Stimulated activated CD4-positive, alpha-beta T cell treated with anti-CD3 and anti-CD28 coated beads, Interleukin-2, amount 100 ng/mL, for 24 hours (primary cell): ENCODE measurements at places on chromosomes 11 and 22.
A peak's percentile ranks its signal among the peaks of the same experiment; 100 is the strongest.

DNA sequence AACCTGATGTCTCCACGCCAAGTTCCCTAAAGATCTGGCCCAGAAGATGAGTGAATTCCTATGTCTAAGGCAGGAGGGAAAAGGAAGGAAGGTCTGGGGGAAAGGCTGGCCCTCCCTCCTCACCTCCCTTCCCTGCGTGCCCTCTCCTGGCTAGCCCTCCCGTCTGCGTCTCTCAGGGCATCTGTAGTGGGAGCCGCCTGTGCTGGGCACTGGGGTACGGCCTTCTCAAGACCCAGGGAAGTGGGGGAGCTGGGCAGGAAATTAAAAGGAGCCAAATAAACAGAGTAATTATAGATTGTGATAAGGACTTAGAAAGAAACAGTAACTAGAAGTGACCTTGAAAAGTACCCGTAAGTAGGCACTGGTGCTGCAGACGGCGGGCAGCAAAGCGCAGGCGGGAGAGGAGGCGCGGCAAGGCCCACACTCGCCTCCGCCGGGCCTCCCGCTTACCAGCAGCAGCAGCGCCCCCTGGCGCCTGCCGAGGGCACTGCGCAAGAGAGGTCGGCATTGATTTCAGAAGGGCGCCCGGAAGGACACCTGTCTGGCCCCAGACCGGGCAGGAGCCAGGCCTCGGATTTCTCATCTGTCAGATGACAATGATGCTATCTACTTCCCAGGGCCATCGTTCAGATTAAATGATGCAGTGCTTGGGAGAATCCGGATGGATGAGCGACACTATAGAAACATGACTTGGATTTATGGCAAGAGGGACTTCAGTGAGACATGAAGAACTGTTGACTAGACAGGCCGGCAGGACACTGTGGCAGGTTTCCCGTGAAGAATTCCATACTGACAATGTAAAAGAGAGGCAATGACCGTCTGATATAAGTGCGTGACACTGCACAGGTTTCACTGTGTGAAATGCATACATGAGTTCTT lies 7.3 kb downstream of the KCNJ1 start:
- DNase-seq: peak; percentile 86

DNA sequence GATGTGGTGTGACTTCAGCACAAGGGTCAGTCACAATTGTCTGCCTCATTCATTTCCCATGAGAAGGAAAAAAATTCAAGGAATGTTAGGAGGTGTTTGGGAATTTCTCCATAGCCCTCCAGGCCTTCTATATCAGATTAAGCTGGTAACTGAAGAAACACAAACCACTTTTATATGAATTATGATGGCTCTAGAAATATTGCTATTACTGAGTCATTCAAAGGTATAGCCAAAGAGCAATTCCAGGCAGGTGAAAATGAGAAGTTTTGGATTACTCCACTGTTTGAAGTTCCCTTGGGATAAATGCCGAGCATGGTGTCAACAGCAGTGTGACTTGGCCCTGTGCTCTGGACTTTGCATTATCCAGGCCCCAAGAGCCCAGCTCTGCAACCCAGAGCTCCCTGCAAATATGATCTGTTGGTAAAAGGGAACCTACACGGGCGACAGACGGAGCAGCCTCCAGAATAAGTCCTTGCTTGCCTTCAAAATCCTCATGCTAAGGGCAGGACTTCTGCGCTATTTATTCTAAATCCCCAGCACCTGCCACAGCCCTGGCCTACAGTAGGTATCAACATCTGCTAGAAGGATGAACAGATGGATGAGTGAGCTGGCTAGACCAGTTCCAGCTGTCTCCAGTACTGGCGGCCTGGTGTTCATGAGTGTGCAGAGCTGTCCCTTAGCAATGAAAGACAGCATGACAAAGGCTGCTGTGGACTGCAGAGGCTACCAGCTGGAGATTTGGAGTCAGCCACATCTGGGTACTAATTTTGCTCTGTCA lies 67.5 kb upstream of the ZBED5 start:
- no peak for DNase-seq

GRCh38 chr11:22304337-22304961 lies 33.7 kb upstream of the SLC17A6 start:
- DNase-seq: no peak

GRCh38 chr22:28329186-28330073 lies 350.2 kb downstream of the TTC28 start:
- no peak for DNase-seq

DNA sequence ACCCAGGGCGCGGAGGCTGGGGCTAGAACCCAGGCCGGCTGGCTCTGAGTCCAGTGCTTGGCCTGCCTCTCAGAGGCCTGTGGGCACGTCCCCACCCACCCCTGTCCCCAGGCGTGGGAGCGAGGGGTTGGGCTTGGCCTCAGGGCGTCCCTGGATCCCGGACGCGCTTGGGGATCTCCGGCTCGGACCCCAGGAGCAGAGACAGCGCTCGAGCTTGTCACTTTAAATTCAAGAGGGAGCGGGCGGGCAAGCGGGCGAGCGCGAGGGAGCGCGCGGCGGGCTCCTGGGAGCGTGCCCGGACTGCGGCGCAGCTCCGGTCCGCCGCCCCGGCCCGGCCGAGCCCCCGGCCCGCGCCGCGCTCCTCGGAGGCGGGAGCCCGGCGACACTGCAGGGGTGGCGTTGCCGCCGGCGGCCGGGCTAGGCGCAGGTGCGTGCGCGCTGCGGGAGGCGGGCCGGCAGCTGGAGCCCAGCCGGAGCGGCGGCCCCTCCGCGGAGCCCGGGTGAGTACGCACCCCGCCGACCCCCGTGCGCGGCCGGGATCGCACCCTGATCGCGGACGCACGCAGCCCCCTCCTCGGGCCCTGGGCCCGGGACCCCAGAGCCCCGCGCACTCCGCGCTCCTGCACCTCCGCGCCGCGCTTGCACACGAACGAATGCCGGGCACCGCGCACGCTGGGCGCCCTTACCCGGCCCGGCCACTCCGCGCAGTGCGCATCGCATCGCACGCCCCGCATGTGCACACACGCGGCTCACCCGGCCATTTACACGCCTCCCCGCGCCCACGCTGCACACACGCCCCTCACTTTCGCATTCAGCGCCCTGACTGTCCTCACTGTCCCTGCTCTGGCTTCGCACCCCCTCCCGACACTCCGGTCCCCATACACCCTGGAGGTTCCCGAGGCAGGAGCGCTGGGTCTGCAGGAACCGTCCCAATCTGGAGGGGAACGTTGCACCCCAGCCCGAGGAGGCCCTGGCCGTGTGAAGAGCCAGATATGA lies at the start of gene SYT12:
TSS of gene SYT12 (plus strand) at position 174 of the 996 bp plus-strand sequence. CDS start 7,011 bp downstream, outside the sequence.
- DNase-seq: no peak

DNA sequence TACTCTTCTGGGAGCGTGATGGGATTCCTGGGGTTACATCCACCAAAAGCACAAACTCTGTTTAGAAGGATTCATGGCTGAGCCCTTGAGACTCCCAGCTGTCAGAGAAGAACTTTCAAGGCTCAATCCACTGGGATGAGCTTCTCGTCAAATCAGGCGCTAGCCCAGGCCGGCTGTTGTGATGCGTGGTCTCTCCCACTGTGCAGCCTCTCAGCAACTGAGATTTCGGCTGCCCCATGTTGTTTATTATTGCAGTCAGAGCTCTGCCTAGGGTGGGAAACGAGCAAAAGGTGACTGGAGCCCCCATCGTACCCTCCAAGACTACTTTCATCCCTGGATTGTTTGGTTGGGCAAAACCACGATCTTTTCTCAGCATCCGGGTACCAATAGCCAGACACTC lies 251.6 kb downstream of the ETS1 start:
- no peak for DNase-seq

DNA sequence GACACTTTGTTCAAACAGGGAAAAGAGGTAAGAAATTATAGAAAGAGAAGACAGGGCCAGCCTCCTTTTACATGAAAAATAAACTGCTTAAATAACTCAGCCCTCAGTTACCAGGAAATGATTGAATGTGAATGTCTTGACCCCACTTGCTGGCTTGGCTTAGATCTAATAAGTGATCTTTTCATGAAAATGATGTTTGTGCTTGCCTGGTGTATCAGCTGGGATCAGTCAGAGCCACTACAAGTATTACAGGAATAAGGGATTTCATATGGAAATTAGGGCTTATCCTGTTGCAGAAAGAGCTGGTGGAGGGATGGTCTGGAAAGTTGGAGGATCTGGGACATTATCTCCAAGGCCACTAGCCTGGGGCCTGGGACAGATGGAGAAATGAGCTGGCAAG lies 51.8 kb downstream of the COMMD9 start:
- DNase-seq: no peak

DNA sequence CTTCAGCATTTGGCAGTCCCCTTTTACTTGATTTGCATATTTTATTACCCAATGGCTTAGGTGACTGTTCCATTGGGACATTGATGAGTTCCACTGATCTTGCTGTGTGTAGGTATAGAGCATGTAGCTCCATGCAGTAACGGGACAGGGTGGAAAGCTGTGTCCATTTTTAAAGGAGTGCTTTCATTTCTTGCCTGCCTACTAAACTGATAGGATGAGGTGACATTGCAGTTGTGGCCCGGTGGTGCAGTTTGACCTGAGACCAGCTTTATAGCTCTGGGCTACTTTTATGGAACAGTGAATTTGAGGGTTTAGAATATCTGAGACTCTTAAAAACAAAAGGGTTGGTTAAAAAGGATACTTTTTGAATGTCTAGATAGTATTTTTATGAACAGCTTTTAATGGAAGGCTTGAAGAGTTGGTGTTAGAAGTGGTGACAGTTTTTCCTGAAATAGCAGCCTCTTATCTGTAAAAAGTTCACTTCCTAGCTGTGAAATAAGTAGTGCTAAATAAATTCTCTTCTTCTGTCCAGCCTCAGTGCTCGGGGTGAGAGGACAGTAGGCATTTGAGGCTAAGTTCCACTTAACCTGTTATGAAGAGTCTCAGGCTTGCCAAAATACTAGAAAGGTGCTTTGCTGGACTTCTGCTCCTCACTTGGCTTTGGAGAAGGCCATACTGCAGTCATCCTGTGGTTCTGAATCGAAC lies 27.0 kb downstream of the NAT10 start:
- no peak for DNase-seq

- DNase-seq: no peak
Observed at GRCh38 chr11:120413480-120413879, 77.3 kb downstream of the ARHGEF12 start.

DNA sequence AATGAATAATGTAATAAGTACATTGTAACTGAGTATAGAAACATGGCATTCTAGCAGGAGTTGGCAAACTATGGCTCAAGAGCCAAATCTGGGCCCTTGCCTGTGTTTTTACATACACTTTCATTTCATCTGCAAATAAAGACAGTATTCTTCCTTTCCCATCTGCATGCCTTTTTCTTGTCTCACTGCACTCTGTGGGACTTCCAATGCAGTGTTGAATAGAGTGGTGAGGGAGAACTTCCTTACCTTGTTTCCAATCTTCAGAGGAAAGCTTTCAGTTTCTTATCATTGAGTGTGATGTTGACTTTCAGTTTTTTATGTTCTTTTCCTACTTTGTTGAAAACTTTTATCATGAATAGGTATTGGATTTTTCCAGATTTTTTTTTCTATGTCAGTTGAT lies 82.1 kb downstream of the USP47 start:
- no peak for DNase-seq

- DNase-seq: no peak
Observed at GRCh38 chr11:120004723-120005122, 133.2 kb downstream of the TRIM29 start.

DNA sequence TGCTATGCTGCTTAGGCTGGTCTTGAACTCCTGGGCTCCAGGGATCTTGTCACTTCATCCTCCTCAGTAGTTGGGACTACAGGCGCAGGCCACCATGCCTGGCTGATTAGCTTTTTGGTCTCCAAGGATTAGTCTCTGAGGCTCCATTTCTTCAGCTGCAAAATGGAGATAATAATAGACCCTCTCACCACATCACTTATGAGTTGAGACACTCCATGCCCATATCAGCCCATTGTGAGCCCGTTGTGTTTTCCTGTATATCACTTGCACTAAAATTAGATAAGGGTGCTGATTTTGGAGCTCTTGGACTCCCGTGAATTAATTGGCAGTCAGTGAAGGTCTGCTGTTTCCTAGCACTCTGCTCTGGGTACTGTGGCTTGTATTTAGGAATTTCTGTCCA lies 36.0 kb downstream of the DEPDC5 start:
- DNase-seq: no peak

DNA sequence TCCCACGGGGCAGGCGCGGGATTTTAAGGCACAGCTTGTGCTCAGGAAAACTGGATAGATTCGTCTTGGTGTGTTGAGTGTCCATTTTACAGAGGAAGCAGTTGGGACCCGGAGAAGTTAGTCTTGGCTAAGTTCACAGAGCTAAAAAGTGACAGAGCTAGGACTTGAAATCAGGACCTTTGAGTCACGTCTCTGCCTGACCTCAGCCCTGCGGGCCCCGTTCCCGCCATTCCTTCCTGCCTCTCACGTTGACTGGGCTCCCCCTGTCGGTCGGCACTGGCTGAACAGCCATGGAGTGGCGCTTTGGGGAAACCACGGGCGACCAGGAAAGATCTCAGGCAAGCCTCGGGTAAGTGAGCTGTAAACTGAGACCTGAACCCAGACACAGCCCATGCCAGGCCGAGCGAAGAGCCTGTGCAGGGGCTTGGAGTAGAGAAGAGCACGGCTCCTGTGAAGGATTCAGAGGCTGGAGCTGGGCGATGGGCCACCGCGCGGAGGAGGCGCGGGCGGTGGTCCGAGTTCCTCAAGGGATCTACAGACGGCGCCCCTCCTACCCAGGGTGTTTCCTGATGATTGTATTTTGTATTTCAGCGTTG lies 54.1 kb downstream of the WNT11 start:
- peak; percentile 89 for DNase-seq

- no peak for DNase-seq
Observed at GRCh38 chr11:20099527-20099926, 60.7 kb downstream of the DBX1 start.

DNA sequence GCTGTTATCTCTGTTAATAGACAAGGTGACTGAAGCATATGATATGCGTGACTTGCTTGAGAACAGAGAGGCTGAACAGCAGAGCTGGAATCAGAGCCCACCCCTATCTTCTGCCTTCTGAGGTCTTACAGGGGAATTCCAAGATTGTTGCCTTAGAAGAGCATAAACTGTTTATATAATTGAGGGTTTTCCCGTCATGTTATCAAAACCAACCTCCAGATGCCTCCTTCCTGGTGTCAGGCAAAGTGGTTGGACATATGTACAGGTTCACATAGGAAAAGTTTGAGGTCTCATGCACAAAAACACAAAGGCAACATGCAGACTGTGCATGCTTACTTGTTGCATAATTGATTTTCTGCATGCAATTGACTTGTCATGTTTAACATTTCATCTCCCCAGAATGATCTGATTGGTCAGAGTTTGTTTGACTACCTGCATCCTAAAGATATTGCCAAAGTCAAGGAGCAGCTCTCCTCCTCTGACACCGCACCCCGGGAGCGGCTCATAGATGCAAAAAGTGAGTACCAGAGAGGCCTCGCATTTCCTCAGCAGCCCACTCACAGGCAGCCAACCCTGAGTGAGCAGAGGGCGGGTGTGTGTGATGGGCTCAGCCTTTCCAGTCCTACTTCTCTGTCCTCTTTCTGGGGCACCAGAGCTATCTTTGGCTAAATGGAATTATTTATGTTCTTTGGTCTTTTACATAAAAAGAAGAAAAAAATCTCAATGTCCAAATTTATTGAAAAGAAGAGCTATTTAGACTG lies 88.9 kb downstream of the BMAL1 start:
- DNase-seq: no peak
